WTC11 (cell line): ENCODE measurements at places on chromosomes 3 and 15.
A peak's percentile ranks its signal among the peaks of the same experiment; 100 is the strongest.

GRCh38 chr3:127698691-127699415 is 26.1 kb downstream of the ABTB1 start:
- no peak for DNase-seq

GRCh38 chr3:137970914-137971831 is 38.8 kb upstream of the CLDN18 start:
- DNase-seq: peak; percentile 92

DNA sequence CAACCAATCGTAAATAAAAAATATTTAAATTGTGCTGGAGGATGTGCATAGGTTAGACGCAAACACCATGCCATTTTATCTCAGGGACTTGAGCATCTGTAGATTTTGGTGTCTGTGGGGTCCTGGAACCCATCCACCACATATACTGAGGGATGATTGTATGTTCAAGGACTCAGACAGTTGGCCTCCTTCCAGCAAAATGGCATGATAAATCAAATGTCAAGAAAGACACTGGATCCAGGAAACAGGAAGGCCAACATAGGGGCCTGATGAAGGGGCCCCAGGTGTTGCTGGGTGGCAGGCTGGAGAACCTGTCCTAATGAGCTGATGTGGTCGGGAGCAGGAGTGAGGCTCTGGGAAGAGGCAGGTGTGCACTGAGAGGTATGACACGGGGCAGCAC is 289.5 kb downstream of the GABRG3 start:
- no peak for DNase-seq

GRCh38 chr3:177606891-177607290 is 409.6 kb upstream of the TBL1XR1 start:
- no peak for DNase-seq

GRCh38 chr15:77031376-77032050 is 36.6 kb downstream of the PSTPIP1 start:
- peak; percentile 10 for DNase-seq

DNA sequence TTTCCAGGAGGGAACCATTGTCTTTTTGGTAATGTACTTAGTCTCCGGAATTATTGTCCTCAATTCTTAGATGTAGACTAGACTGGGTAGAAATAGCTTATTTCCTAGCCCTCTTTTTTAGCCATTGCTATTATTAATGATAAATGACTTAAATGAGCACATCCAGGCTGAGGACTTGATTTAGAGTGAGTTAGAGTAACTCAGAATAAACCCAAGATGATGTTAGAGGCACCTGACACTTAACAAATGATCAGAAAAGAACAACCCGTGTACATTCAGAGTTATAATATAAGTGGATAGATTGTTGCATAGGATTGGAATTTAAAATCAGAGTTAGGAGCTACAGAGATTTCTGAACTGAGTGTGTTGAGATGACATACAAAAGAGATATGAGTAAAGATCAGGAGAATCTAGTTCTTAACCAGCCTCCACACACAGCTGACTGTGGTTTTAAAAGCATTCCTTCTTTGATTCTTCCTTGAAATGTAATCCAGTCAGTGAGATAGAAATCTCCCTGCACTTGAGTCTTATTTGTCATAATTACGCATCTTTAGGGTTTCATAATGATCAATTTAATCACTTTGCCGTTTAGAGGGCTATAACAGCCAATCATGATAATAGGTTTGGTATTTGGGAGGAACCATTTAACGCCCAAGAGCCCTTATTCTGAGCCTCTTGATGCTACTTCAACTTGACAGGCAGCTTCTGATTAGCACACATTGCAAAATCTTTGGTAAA is 366.5 kb downstream of the GAP43 start:
- no peak for DNase-seq

DNA sequence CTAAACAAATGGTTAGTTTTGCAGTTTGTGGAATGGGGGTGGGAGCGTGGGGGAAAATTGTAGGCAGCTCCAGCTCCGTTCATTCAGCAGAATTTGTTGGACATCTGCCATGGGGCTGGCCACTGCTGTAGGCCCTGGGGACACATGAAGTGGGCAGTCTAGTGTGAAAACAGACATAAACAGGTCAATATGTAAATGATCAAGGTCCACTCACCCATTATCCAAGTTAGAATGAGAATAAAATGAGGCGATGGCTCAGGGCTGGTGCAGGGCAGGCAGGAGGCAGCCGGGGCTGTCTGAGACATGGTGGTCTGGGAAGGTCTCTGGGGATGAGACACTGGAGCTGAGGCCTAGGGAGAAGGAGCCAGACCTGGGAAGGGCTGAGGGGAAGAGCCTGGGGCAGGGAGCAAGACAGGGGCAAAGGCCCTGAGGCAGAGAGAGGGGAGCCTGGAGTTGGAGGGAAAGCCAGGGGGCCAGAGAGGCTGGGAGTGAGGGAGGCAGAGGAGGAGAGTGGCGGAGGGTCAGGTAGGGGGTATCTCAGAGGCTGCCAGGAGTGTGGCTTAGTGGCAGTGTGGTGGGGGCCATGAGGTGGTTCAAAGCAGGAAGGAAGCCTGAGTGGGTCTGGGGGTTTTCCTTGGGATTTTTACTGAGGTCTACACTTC is 6.2 kb upstream of the SLC6A6 start:
- DNase-seq: no peak

DNA sequence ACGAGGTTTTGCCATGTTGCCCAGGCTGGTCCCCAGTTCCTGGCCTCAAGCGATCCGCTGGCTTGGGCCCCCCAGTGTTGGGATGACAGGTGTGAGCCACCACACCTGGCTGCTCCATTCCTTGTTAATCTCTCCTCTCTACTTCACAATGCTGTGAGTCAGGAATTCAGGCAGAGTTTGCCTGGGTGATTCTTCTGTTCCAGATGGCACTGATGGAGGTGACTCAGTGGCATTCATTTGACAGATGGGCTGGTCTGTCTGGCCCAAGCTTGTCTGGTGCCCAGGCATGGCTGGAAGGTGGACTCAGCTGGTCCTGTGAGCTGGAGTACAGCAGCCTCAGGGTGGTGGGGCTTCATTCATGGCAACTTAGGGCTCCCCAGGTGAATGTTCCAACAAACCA is 43.2 kb downstream of the SLC6A20 start:
- DNase-seq: no peak

DNA sequence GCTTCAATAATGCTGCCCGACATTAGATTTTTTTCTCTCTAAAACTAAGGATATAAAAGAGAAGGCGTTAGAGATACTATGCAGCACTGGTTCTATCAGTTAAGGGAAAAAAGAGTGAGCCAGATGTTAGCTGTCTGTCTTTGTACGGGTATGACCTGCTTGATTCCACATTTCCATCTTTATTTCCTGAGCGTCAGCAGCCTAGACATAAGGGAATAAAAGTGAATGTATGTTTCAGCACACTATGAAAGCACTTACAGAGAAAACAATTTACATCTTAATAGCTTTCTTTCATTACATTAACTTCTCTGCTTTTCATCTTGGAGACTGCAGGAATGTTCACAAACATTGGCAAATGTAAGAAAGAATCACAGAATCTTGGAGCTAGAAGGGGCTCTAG is 319.3 kb downstream of the CTNNB1 start:
- DNase-seq: no peak

DNA sequence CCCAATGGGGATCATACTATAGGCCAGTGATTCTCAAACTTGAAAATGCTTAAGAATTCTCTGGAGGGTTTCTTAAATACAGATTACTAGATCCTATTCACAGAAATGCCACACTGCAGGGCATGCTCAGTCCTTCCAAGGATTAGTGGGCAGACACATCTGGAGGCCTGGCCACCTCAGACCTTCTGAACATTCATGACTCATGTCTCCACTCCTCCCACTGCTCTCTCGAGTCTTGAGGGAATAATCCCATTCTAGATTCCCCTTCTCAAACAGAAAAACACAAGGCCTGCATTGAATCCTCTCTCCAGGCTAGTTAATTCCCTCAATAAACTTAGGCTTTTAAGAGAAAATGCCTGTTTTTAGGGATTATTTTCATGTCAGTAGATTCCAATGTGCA is 22.1 kb downstream of the ZNF621 start:
- no peak for DNase-seq

DNA sequence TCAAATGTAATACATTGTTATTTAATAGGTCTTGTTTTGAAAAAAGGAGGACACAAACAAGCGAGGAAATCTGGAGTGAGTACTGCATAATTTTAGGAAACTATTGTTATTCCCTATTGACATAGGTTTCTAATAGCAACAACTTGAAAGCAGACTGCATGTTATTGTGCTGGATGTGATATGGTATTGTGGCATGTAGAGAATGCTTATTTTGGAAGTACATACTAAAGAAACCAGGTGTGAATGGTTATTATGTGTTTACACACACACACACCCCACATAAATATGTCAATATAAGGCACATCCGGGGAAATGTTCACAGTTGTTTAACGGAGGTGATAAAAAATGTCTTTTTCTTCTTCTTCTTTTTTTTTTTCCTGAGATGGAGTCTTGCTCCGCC is 5.9 kb upstream of the MORF4L1 start:
- DNase-seq: no peak

DNA sequence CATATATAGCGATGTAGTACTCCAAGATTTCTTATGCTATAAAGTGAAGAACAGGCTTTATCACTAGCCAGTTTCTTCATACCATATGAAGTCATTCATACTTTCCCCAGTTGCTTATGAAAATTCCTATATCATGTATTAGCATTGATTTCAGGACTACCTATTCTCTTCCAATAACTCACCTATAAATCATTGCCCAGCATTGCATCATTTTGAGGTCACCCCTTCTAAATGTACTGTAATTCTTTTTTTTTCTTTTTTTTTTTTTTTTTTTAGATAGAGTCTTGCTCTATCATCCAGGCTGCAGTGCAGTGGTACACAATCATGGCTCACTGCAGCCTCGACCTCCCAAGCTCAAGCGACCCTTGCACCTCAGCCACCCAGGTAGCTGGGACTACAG is 27.1 kb downstream of the RTP3 start:
- DNase-seq: no peak

DNA sequence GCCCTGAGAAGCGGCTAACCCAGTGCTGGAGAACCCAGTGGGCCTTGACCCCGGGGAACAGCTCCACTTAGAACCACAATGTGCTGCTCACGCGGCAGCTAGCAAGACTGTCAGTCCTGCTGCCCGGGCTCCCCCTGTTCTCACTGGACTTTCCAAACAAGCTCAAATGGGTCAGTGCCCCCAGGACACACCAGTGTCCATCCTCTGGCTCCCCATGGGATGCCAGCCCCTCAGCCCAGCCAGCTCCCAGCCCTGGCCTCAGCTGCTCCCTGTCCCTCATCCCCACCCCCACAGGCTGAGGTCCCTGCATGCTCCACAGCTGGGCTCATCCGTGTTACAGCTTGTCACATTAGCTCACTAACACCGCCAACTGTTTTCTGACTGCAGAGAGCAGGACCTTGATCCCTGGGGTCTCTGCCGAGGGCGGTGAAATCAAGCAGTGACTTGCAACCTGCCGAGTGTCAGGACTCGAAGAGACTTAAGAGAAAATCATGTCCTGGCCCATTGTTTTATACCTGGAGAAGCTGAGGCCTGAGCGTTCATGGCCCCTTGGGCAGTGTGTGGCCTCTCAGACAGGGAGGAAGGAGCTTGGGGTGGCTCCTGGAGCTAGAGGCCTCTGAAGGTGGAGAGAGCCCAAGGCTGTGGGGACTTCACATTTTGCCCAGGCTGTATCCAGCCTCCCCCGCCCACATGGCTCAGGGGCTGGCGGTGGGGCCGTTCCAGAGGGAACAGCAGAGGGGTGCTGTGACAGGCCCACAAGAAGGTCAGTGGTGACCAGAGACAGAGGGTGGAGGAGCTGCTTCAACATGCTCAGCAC is 157.5 kb downstream of the MEGF11 start:
- DNase-seq: no peak

GRCh38 chr15:72968531-72968922 is 83.7 kb upstream of the NEO1 start:
- no peak for DNase-seq

- no peak for DNase-seq
These were observed 171.5 kb upstream of the NANOGP8 start for GRCh38 chr15:35256551-35256950.

DNA sequence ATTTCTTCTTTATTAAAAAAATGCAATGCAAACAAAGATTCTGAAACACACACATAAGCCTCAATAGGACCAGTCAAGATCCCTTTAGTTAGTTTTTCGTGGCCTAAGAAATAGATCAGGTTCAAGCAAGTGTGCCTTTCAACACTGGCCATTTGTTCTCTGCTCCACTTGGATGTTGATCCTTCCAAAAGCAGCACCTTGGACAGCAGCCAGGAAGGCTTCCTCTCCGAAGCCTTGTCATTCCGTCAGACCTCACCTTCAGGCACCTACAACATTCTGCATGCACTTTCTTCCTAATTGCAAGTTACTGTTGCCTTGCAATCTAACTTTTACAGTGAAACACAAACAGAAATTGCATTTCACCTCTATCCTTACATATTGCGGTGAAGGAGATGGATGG is 155.9 kb upstream of the FEZF2 start:
- peak; percentile 83 for DNase-seq
